Right ventricle myocardium superior (tissue), 1 donor: ENCODE measurements at places on chromosomes 6 and 20. TPM values are rescaled to one million over a fixed set of nuclear protein-coding genes. Genes with fewer than 3 reads are reported as not detected.

MUC21 gene
- total RNA-seq: not detected

TOMM6 gene
- total RNA-seq: 218 TPM

DNA sequence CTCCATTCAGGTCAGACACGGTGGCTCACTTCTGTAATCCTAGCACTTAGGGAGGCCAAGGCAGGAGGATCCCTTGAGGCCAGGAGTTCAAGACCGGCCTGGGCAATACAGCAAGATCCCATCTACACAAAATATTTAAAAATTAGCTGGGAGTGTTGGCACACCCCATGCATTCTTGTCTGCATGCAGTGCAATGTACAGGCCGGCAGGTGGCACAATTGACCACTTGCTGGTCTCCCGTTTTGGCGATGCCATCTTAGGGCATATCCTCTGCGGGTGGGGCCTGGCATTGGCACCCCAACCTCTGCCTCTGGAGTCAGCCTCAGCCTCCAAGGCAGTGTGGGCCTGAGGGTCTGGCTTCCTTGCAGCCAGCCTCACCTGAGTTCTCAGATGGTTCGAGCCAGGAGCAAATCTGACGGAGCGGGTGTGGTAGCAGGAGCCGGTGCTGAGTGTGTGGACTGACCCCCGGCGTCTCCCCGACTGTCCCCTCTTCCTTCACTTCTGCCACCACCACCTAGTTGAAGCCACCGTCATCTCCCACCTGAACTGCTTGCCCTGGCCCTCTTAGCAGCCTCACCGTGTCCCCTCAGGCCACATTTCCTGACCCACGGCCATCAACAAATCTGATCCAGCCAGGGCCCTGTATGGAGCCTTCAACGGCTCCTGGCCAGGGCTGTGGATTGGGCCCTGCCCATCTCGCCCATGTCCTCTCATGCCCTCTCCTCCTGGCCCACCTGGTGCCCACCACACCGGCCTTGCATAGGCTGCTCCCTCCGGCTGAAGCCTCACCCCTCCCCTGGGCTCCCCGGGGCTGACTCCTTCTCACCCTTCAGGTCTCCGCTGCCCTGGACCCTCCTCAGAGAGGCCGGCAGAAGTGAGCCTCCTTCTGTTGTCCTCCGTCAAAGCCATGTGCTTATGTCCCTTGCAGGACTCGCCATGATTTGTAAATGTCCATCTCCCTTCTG lies 44.0 kb downstream of the EFCAB8 start:
- DNase-seq: peak; percentile 65

DNA sequence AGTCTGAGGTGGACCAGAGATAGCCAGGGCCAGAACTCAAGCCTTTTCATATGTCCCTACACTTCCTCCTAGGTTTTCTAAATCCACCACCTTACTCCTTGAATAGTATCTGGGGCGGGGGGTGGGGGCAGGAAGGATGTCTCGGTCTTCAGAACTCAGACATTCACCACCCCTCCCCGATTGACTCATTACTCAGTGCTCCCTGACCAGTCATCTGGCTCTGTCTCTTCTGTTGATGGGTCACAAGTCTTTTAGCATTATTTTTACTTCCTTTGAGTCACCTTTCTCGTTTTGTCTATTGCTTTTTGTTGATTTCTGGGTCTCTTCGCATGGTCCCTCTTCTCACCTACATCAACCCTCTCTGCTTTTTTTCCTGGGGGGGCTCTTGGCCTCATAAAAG lies 23.3 kb downstream of the NOX3 start:
- DNase-seq: no peak

DNA sequence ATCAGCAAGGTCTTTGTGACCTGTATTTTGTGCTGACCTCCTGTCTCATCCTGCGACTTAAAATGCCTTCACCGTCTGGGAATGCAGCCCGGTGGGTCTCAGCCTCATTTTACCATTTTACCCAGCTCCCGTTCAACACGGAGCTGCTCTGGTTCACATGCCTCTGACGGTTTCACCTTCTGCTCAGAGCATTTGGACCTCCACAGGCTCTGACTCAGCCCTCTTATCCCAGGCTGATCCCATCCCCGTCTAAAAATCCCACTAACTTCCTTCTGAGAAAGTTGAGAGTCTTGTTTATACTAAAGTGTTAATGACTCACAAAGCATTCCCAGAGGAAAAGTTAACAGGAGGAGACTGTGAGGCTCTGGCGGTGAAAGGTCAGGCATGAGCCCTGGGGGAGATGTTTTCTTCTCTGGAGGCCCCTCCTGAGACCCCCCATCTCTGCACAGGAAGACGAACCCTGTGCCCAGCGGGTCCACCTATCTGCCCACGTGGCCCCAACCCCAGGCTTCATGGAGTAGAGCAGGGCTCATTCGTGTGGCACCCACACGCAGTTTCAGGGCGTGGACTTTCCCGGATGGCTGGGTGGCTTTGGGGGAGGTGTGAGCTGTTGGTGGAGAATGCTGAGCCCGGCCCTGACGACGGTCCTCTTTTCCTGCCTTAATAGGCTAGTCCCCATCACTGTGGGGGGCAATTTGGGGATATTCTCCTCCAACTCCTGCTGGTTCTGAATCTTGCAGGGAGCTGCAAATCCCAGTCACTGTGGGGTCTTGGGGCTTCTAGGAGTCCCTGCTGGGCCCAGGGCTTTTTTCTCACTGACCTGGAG lies 3.3 kb upstream of the BIRC7 start:
- no peak for DNase-seq

DNA sequence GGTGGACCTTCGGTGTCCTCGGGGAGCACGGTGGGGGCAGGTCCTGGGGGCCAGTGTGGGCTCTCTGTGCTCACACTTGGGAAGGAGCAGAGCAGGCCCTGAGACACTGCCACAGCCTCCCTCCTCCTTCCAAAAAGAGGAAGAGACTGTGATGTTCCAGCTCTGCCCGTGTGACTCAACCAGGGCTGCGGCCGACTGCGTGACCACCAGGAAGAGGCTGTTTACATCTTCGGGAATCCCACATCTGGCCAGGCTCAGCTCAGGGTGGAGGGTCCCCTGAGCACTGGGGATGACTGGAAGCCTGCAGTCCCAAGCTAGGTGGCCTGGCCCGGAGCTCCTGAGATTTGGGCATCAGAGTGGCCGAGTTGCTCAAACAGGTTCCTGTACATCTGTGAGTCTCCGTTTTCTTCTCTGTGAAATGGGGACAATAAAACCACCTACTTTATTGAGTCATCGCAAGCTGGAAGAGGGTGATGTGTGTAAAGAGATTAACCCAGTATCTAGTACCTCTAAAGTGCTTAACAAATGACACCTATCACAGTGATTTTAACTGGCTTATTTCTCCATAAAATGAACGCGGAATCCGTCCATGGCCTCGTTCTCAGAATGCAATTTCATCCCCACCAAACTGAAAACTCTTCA lies 242.1 kb downstream of the DLL1 start:
- peak; percentile 75 for DNase-seq

DNA sequence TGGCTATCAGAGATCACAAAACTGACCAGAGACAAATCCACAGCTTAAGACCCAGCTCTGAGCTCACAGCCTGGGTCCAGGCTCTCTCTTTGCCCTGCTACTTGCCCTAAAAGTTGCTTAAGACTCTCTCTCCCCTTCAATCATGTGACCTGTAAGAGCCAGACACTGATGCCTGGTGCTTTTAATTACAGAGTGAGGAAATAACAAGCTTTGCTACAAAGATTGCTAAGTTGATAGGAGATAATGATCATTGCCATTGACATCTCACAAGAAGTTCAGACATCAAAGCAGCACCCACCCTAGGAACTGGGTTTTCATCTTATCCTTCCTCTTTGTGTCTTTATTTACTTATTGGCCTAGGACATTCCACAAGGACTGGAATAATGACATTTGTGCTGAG lies 125.9 kb upstream of the CD93 start:
- DNase-seq: no peak

DNA sequence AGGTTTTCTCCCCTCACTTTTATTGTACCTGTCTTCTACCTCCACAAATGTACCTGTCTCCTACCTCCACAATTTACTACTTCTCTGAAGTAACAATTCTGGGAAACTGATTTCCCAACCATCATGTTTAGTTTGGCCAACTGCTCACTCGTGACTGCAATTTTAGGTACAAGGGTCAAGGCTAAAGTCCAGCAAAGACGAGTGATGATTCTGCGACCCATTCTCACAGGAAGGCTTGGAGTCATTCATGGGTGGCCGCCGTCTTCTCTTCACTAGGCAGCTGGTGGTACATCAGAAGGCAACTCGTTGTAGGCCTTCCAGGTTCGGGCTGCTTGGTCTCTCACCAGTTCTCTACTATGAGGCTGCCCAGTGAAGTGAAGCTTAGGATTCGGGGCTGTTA lies 483.8 kb upstream of the JARID2 start:
- no peak for DNase-seq

DNA sequence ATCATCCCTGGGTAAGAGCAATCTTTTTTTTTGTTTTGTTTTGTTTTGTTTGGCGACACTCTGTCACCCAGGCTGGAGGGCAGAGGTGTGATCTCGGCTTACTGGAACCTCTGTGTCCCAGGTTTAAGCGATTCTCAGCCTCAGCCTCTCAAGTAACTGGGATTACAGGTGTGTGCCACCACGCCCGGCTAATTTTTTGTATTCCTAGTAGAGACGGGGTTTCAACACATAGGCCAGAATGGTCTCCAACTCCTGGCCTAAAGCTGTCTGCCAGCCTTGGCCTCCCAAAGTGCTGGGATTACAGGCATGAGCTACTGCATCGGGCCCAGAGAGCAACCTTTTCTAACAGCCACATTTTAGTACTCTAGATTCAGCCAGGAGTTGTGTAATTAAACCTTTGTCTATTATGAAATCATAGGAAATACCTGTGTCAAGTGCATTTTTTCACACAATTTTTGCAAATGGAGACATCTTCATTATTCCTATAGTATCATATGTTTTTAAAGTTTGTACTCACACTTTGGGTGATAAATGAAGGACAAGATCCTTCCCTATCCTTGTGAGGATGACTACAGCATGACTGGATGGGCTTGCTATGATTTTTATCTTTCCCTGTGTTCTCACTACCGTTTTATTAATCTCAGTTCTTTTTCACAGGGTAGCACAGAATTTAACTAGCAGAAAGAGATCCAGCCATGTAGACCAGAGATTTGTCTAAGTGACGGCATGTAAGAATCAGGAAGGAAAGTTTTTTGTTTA lies 82.6 kb downstream of the OR2B2 start:
- no peak for DNase-seq

DNA sequence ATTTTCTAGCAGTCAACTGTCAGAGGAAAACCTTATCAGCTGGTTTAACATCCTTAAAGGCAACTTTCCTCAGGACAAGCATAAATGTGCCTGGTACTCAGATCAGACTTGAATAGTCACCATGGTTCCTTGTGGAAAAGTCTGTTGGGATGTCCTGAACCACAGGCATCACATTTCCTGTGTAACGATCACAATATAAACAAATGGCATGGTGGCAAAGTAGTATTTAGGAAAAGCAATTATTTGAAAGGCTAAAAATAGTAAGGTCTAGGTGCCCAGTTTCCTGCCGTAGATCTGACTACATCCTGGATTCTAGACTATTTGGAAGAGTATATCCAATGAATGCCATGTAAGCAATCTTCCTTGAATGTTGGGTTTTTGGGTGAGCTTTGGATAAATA lies 271.9 kb upstream of the AGPAT4 start:
- no peak for DNase-seq

GRCh38 chr6:144284478-144284782 lies 705 bp upstream of the UTRN start:
- no peak for DNase-seq

DNA sequence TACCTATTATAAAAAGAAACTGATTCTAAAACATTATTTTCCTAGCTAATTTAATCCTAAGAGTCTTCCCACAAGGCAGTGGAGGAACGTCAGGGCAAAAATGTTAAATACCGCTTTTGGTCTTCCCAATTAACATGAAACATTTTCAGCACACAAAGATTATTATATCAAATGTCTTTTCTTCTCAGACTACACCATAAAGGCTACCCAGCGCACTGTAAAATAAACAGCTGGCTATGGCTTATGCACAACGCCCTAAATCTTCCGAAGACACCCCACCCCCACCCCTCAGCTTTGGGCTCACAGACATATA lies 1.0 kb downstream of the NUDT3 start:
- no peak for DNase-seq
